ENCODE measurements at places on chromosomes 4 and X. TPM values are rescaled to one million over a fixed set of nuclear protein-coding genes. Genes with fewer than 3 reads are reported as not detected.

Gene PPARGC1A
- total RNA-seq = 72.3 TPM

DNA sequence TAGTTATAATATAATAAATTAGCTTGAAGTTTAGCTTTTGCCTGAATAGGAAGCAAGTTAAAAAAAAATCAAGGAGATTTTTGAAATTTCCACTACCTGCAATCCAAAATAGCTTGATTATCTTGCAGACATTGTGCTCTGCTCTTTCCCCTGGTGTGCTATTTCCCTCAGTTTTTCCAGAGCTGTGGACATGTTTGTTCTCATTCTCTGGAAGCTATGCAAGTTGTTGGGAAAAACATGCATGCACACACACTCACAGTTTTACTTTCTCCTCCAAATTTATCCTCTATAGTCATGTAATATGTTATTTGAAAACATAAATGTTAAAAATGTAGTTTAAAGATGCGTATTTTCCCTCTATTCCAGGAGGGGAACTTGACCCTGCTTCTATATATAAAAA lies 225.8 kb upstream of the ARSJ start:
- DNase-seq = no peak
- no peaks in the 10 kb centered on the region for H3K36me3 ChIP-seq
- no peak overlapping the region for H3K4me3 ChIP-seq
- H3K27ac ChIP-seq = no peak overlapping the region

Gene GPM6B
- total RNA-seq = 9.0 TPM

Gene HS3ST1
- total RNA-seq = 8.4 TPM

Gene CXCL6
- total RNA-seq = 0.44 TPM

DNA sequence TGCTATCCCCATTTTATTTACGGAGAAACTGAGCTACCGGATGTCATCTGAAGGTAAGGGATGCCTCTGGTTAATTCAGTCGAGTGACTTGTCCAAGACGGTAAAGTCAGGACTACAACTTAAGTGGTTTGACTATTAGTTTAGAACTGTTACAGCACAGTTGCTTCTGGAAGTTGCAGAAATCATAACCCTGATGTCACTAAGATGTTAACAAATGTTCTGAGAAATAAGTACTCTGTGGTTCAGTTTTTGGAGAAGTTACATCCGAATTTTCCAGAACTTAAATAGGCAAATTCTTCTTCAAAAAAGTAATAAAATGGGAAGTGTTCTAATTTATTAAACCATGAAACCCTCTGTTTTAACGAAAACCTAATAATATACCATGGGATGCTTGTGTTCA lies 3.1 kb downstream of the PPA2 start:
- H3K27me3 ChIP-seq = no peaks in the 10 kb centered on the region
- H3K36me3 ChIP-seq = no peaks in the 10 kb centered on the region
- no peak overlapping the region for H3K4me3 ChIP-seq
- H3K4me1 ChIP-seq = no peaks in the 10 kb centered on the region
- no peak overlapping the region for H3K27ac ChIP-seq

Gene RTL9
- total RNA-seq = 0.41 TPM

DNA sequence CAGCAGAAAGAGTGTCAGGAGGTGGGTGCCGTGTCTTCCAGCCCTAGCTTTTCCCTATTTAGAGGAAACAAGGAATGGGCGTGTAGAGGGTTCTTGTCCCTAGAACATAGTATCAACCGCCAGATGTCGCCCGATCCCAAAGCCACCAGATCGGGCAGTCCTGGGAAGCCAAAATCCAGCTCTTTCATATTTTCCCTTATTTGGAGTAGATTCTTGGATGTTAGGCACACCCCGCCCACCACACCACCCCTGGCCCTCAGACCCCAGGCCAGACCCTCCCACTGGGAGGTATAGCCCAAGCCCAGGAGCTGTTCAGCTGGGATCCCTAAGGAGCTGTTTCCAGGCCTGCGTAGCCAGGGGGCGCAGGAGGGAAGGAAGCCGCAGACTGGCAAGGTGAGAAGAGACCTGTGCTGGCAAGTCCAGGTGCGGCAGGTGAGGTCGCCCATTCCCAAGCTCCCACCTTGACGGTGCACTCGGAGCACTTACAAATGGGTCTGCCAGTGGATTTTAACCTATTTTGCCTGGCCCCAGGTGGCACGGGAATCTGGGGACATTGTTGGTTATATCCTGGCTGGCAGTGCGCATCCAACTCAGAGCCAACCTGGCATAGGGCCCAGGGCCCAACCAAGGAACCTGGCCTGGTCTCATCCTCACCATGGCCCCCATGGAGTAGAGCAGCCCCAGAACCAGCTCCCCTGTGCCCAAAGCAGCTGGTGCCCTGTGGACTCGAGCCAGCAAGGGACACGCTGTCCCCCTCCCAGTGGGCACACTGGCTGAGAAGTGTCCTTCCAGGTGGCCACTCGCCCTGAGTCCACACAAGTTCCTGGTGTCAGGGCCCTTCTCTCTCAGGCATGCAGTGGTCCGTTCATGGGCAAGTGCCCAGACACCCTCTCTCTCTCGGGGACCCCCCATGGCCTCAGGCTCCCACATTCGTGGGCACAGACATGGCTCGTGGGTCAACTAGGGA lies 811 bp downstream of the FLNA start:
- peak overlapping the region; percentile 74 for H3K4me3 ChIP-seq
- no peaks in the 10 kb centered on the region for H3K27me3 ChIP-seq
- no peaks in the 10 kb centered on the region for H3K4me1 ChIP-seq
- peak; percentile 81 for DNase-seq

- H3K4me3 ChIP-seq = no peak overlapping the region
- H3K27ac ChIP-seq = no peak overlapping the region
- no peak for DNase-seq
- no peaks in the 10 kb centered on the region for H3K36me3 ChIP-seq
These were observed 3.4 kb upstream of the S100G start for GRCh38 chrX:16646366-16647138.

DNA sequence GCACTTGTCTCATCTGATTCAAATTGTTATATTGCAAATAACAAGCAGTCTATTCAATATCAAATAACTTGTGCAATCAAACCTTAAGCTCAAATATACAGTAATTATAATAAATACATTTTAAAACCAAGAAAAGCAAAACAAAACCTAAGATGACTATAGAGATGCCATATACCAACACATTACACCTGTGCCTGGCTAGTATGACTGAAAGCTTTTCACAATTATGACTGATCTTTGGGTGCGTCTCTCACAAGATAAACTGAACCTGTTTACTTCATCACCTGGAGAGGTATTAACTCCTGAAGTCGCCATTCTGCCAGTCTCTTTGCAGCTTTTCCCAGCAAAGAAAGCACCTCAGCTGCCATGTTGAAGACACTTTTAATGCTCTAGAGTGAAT lies 41.3 kb downstream of the ACSL4 start:
- no peaks in the 10 kb centered on the region for H3K36me3 ChIP-seq
- DNase-seq = no peak
- no peaks in the 10 kb centered on the region for H3K4me1 ChIP-seq
